ENCODE measurements at places on chromosomes 6 and 20. TPM values are rescaled to one million over a fixed set of nuclear protein-coding genes. Genes with fewer than 3 reads are reported as not detected.
A peak's percentile ranks its signal among the peaks of the same experiment; 100 is the strongest.

- no peak for DNase-seq
Measured at GRCh38 chr6:134307870-134308269, 10.0 kb downstream of the SGK1 start.

DNA sequence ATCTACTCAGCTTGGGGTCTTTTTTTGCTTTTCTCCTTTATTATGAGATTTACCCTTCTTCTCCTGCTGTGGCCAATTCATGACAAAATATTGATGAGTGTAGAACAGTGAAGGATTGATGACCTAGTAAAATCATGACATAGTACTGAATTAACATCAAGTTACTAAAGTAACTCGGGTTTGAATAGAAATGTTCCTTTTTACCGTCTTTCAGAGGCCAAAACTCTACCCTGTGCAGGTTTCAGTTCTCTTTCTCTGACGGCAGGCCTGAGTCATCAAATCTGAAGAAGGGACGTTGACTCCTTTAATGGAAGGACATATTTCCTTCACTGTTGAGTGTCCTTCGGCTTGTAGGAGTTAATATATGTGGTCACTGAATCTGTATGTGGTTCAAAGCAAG, 80.7 kb downstream of the RREB1 start:
- DNase-seq: no peak

- DNase-seq: no peak
Measured at GRCh38 chr6:75114806-75115205, 91.0 kb downstream of the COL12A1 start.

GRCh38 chr6:97401533-97401932, 118.5 kb upstream of the MMS22L start:
- DNase-seq: no peak

Gene CASS4
- 0.27 TPM for total RNA-seq

GRCh38 chr6:62323818-62324431, 37.9 kb upstream of the KHDRBS2 start:
- DNase-seq: no peak

Gene ZBTB46
- 2.5 TPM for total RNA-seq

Gene CLVS2
- not detected for total RNA-seq

DNA sequence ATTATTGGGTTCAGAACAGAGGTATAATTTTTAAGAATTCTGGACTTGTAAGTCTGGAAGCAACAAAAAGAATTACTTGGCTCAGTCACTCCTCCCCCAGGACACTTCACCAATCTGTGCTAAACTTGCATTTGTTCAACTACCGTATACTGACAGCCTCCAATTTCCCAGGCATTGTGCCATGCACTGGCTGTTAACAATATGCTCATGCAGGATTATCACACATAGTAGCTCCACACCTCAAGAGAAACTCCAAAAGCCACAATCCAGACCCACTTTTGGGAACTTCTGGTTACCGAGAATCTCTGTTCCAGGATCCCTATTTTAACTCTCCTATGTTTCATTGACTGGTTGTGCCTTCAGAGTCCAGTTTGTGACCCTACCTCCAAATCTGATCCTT, 7.7 kb downstream of the ADGRF1 start:
- DNase-seq: no peak

DNA sequence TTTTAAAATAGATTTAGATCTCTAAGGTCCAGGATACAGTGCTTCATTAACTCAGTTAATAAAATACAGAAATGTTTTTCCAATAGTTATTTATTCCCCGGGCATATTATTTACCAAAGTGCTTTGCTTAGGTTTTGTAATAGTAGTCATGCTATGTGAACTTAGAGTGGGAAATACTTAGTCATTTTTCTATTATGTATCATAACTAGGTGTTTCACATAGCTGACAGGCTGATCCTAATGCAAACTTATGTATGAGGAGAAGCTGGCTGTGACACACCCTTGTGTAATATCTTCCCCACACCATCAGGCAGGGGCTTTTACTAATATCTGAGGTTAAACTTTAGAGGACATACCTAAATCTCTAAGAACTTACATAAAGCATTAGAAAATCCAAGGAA, 277.7 kb upstream of the RIMS1 start:
- peak; percentile 29 for DNase-seq

DNA sequence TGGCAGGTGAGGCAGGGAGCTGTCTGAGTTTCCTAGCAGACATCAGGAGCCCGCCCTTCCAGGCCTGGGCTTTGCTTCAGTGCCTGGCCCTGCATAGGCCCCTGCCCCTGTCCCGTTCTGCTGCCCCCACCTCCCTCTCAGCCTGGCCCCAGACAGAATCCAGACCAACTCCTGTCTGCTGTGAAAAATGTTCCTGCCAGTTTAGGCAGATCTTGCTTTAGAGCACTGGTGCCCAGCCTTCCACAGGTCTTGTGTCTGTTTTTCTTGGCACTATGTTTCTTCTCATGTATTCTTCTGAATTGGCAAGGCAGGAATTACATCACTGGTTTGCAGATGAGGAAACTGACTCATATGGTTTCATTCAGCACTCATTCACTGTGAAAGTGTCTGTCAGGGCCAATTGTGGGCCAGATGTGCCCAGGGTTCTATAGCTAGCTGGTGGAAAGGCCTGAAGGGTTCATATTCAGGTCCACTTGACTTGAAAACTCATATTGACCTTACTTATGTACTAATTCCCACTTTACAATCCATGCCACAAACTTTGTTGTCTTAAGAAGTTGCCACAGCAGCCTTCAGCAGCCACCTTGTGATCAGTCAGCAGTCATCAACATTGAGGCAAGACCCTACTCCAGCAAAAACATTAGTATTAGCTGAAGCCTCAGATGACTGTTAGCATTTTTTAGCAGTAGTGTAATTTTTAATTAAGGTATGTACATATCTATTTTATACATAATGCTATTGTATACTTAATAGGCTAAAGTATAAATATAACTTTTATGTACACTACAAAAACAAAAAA, 40.5 kb downstream of the HLA-F start:
- no peak for DNase-seq

Gene ZSCAN23
- total RNA-seq: 1.8 TPM

Gene SPAG4
- total RNA-seq: 7.7 TPM

DNA sequence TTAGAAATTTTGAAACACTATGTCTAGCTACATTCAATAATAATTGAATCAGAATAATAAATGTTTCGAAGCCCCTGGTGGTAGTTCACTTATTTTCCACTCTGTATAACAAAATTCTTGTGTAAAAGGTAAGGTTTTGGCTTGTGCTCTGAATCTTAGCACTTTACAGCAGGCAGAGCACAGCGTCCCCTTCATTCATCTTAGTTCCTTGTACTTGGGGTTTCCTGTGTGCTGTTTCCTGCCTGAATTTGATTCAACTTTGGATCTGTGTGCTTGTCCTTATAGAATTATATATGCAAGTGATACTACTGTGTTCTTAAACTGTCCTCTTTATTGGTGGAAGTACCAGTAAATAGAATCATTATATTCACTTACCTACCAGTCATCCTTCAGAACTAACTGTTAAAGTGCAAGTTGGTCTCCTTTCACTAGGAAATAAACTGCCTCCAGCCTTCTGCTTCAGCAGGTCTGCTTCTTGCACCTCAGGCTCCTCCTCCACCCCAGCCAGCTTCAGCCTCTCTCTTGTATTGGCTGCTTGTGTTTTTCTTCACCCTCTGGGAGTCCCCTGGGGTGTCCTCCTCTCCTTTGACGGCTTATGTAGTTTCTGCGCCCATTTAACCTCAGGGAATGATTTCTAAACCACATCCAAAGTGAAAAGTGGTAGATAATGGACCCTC, 28.8 kb upstream of the TULP4 start:
- DNase-seq: no peak
